Stimulated activated CD4-positive, alpha-beta T cell treated with anti-CD3 and anti-CD28 coated beads, Interleukin-2, amount 100 ng/mL, for 48 hours (primary cell): ENCODE measurements at places on chromosomes 12 and 14.
A peak's percentile ranks its signal among the peaks of the same experiment; 100 is the strongest.

DNA sequence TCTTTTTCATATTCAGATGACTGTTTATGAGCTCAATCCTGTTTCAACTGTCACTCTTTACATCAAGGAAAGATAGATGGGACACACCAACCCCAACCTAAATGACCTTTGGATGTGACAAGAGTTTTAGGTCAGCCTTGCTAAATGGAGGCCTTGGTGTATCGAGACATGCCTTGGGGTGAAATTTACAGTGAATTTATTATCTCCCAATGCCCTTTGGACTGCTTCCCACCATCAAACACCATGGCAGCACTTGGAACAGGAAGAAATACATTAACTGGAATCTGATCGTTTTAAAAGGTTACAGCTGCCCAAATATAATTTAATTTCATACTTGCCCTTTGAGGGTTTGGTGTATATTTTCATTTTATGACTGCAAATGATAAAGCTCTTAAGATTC lies 327.6 kb downstream of the SOX5 start:
- no peak for DNase-seq

- no peak for DNase-seq
Measured at GRCh38 chr12:68913682-68914081, 19.3 kb downstream of the CPM start.

GRCh38 chr12:3319723-3320492 lies 171.1 kb upstream of the PRMT8 start:
- DNase-seq: no peak

DNA sequence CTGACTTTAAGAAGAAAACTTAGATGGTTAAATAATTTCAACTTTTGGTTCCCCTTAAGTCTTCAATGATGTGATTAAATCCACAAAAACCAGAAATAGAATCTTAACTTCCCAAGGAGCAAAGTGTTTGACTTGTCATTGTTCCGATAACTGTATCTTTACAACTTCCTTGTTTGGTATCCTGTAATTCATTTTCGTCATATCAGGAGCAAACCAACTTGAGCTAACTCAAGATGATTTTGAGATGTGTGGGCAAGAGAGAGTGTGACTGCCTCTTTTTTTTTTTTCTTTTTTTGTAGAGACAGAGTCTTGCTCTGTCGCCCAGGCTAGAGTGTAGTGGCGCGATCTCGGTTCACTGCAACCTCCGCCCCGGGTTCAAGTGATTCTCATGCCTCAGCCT lies 25.3 kb downstream of the DRAM1 start:
- no peak for DNase-seq

GRCh38 chr12:25843976-25844375 lies 114.5 kb upstream of the RASSF8 start:
- DNase-seq: no peak

- DNase-seq: no peak
Measured at GRCh38 chr14:104680056-104680805, 9.2 kb upstream of the INF2 start.

GRCh38 chr12:2057041-2057794 lies 4.4 kb downstream of the CACNA1C start:
- peak; percentile 48 for DNase-seq
